ENCODE measurements at places on chromosomes 13 and 19. TPM values are rescaled to one million over a fixed set of nuclear protein-coding genes. Genes with fewer than 3 reads are reported as not detected.

The CNFN gene
- total RNA-seq: 4.9 TPM

DNA sequence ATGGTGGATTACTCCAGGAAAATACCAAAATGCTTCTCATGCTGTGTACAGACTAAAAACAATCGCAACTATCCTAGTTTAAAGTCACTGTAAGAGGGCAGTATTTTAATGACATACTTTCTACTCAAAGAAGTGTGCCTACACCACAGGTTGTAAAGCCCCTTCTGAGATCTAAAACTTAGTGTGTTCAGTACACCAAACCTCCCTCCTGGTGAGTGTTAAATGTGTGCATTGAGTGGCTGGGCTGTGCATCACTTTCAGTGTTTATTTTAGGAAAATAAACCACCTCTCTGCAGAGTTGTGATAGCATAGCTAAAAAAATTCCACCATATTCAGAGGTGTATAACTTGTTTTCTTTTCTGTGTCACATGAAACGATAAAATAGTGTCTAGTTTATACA is 263.7 kb downstream of the DACH1 start:
- no peak for ATAC-seq

The OLFM2 gene
- 44.2 TPM for total RNA-seq

DNA sequence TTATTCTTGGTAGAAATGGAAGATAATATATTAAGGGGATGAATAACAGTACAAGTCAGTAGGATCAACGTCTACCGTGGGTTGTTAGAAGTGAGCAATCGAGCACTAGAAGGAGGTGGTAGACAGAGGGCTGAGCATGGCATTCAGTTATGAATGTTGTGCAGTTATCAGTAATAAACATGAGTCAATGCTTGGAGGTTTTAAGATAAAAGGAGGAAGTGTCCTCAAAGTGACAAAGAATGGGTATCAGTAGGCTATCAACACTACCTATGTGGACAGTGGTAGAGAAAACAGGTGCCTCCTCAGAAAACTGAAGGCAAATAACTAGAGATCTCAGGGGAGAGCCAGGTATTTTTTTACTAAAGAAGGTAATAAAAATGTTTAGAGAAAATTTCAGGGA is 1607.0 kb downstream of the PCDH9 start:
- ATAC-seq: no peak

DNA sequence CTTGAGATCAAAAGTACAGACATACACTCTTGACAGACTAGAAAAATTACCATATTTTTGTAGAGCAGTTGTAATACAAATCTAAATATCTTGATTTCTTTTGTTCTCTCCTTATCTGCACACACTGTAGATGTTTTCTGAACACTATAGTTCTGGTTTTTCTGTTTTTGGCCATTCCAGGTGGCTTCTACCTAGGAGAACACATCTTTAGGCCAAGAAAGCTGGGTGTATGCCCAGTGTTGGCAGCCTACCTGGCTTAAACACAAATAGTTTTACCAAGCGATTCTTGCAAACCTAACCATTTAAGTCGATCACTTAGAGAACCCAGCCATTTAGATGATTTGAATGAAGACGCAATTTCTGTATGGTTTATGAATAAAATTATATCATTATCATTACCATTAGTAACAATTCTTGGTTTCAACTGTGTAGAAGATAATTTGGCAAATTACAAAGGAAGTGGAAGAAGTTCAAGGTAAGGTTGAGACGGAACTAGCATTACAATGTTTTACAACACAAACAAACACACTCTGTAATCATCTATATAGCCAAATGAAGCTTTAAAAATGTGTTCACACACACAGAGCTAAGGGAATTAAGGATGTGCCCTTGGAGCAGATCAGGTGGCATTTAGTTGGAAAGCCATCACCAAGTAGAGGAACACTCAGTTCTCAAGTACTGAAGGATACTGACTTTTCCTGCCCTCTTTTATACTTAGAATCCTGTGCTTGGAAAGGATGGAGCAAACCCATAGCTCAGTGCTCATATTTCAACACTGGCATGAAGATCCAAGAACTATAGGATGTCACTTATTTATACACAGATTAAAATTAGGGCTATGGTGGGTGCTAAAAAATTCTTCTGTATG is 36.2 kb downstream of the ERCC5 start:
- no peak for ATAC-seq

- no peak for ATAC-seq
Observed at GRCh38 chr13:46858776-46859175, 38.1 kb downstream of the HTR2A start.

GRCh38 chr19:13003081-13003480 is 7.8 kb downstream of the NFIX start:
- ATAC-seq: no peak

GRCh38 chr13:26246154-26246553 is 7.8 kb upstream of the CDK8 start:
- no peak for ATAC-seq

DNA sequence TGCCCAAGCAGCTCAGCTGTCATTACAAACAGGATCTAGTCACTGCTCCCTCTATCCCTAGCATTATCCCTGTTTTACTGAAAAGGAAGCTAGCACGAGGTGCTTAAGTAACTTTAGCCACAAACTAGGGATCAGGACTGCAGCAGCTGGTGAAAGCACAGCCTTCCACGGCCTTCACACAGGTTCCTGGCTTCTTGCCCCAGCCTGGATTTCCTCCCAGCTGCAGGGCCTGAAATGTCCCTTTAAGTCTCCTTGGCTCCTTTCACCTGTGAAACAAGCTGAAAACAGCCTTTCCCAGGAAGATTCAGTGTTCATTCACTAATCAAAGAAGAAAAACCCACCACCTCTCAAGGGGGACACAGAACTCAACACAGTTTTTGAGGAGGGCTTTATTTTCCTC is 754.5 kb downstream of the DIAPH3 start:
- peak; percentile 40 for ATAC-seq

DNA sequence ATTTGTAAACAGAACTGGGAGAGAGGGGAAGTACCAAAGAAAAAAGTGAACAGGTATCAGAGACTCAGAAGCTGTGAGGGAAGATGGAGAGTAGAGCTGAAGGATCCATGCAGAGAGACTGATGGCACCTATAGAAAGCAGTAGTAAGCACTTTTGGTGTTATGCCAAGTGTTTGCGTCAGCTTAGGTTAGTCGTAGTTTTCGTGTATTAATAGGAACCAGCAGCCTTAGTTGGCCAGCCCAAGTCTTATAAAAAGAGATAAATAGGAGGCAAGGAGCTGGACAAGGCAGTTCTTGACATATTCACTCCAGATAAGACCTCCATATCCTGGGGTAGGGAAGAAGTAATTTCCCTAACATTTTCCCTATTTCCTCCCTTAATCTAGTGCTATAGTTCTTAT is 214.2 kb downstream of the OXGR1 start:
- no peak for ATAC-seq

DNA sequence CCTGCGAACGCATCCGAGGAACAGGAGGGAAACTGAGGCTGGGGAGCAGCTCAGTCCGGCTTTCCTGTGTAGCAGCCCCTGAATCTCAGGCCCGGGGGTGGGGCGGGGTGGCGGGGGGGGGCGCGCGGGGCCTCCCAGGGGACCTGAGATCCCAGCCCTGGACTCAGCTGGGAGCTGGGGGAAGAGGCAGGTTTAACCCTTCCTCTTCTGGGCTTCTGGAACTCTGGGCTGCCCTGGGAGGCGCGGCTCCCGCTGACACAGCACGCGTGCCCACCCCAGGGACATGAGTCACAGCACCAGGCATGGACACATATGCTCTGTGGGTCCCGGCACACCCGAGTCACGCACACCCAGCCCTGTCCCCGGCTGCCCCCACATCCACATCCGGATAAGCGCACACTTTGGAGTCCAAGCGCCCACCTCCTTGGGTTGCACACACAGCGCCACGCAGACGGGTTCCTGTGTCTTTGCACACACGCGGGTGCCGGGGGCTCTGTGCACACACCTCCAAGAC is 3.5 kb upstream of the CIRBP start:
- ATAC-seq: peak; percentile 3

DNA sequence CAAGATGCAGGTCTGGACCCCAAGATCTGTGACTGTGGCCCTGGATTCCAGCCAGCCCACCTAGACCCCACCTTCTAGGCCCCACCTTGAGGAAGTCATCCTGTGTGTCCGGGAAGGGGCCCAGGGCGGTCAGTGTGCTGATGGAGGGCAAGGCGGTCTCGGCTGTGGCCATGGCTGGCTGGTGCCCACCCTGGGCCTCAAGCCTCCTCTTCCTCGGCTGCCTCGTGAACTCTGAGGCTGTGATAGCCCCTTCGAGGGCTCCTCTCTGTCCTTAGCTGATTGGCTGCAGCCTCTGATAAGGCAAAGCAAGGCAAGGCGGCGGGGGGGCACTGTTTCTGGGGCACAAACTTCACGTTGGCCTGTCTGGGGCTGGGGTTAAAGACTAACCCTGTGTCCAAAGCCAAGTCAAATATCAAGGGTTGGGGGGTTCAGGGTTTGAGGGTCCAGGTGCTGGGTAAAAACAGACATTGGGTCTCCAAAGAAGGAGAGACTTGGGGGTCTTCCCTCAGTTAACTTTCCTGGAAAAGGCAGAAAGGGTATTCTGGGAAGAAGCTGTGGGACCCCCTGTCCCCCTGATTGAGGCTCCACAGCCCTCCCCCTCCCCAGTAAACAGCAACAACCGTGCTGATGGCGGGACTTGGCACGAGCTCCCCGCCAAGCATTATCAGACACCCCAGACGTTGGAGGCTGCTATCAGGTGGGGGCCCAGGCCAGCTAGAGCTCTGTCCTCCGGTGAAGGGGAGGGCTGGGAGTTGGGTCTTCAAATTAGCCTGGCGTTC is at the start of gene KLF1:
Gene KLF1 (minus strand): TSS at position 233 of the 779 bp plus-strand sequence. CDS start 61 bp downstream, at position 172.
- no peak for ATAC-seq

The PRR22 gene
- total RNA-seq: 4.6 TPM

- ATAC-seq: no peak
Observed at GRCh38 chr19:47511128-47511517, 3.7 kb downstream of the NAPA start.

The LYPD5 gene
- 0.05 TPM for total RNA-seq

The PGLYRP1 gene
- total RNA-seq: not detected

GRCh38 chr19:12230751-12231733 is 63.6 kb downstream of the ZNF44 start:
- no peak for ATAC-seq

- ATAC-seq: no peak
Observed at GRCh38 chr13:27619728-27620376, 477 bp downstream of the LNX2 start.

The C2CD4C gene
- total RNA-seq: 0.45 TPM

GRCh38 chr19:28710278-28710677 is 502.7 kb downstream of the UQCRFS1 start:
- peak; percentile 54 for ATAC-seq

- peak; percentile 92 for ATAC-seq
Observed at GRCh38 chr13:80469853-80470381, 129.0 kb upstream of the SPRY2 start.

DNA sequence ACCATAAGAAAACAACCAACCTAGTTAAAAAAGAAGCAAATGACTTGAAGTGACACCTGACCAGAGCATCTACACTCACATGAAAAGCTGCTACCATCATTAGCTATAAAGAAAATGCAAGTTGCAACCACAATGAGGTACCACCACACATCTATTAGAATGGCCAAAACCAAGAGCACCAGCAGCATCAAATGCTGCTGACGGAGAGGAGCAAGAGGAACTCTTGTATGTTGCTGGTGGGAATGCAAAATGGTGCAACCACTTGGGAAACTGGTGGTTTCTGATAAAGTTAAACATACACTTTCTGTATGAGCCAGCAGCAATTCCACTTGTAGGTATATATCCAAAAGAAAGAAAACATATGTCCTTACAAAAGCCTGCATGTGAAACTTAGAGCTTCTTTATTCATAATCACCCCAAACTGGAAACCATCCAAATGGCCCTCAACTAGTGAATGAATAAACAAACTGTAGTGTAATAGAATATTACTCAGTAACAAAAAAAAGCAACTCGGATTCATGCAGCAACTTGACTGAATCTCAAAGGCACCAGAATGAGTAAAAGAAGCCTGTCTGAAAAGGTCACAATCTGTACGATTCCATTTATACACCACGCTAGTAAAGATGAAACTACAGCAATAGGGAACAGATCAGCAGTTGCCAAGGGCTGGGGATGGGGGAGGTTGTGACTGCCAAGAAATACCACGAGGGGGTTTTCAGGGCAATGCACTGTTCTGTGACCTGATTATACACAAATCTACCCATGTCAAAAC is 60.9 kb upstream of the RANBP3 start:
- ATAC-seq: no peak

The MARCHF2 gene
- 18.9 TPM for total RNA-seq

The ANGPTL4 gene
- total RNA-seq: 4.6 TPM

- peak; percentile 74 for ATAC-seq
Observed at GRCh38 chr13:53198736-53199135, 170.1 kb downstream of the OLFM4 start.

DNA sequence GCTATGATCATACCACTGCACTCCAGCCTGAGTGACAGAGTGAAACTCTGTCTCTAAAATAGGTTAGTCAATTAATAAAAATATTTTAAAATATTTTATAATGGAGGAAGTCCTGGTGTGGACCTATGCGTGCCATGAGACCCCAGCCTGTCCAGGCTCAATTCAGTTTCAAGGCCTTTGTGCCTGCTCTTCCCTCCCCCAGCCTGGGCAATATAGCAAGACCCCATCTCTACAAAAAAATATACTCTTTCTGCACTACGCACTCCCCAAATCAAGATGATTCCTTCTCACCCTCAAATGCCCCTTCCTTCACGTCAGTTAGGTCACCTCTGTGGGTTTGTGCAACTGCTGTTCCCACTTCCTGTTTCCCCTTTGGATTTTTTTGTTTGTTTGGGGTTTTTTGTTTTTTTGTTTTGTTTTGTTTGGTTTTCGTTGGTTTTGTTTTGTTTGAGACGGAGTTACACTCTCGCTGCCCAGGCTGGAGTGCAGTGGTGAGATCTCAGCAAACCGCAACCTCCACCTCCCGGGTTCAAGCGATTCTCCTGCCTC is 1.4 kb upstream of the HSH2D start:
- ATAC-seq: no peak

DNA sequence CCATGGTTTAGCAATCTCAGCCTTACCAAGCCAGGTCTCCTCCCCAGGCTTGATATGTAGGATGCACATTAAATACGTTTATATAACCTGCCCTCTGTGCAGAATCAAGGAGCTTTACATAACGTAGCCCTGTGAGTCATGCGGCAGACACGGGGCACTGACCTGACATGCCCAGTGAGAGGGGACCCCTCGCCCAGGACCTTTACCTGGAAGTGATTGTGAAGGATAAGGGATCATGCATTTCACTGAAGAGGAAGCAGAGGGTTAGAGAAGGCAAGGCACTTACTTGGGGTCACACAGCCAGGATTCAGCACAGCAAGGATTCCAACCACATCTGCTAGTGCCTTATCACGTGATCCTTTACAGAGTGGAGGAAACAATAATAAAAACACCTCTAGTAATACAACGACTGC is 18.9 kb upstream of the FOSB start:
- ATAC-seq: no peak

The SIGLECL1 gene
- 1.1 TPM for total RNA-seq

The JAK3 gene
- 2.7 TPM for total RNA-seq

Measured in motor neuron (in vitro differentiated cells).